Fibroblast of lung (primary cell): ENCODE measurements at places on chromosomes 1 and 21. TPM values are rescaled to one million over a fixed set of nuclear protein-coding genes. Genes with fewer than 3 reads are reported as not detected.

GRCh38 chr1:33131191-33131590 is 50.2 kb downstream of the AZIN2 start:
- DNase-seq, result no peak

GRCh38 chr21:44820851-44821250 is 3.0 kb upstream of the SUMO3 start:
- DNase-seq, result peak; percentile 25

GRCh38 chr1:151888972-151889570 is 20.2 kb downstream of the THEM4 start:
- no peak for DNase-seq

DNA sequence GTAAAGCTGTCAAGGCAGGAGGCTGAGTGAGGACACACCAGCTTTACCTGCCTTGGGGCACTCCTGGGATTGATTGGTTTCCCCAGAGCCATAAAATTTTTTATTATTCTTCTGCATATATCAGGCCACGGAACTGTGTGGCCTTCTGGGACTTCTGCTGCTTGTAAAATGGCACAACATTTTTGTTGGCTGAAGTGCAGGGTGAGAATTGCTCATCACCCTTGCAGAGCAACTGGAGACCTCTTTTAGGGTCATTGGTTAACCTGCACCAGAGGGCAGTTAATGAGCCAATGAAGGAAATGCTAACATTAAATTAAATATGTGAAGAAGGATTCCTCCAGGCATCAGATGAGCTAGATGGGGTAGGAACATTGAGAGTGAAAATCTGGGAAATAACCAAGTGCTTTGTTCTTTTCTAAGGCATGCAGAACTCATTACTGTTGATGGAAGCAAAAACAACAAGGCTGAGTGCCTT is 87.7 kb downstream of the LTN1 start:
- no peak for DNase-seq

Gene LPAR3
- total RNA-seq, result 3.3 and 7.6 TPM in 2 replicates

DNA sequence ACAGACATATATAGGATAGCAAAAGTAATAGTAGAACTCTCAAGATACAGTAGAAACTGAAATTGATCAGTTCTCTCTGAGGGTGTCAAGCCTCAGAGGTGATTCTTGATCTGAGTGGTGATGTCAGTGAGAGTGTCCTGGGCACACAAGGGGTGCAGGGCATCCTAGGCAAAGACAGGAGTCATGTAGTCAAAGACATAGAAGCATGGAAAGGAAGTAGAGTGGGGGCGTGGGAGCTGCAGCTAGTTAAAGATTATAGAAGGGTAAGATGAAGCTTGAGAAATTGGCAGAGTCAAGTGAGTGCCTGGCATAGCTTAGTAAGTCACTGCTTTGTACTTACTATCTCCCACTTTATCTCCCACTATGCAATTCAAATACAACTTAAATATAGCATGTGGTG is 22.8 kb downstream of the CDC7 start:
- no peak for DNase-seq

Gene LRRC38
- total RNA-seq, result not detected in 2 replicates

Gene SLC1A7
- total RNA-seq, result 0.26 and 0.33 TPM in 2 replicates

- DNase-seq, result no peak
Measured at GRCh38 chr1:169488157-169488556, 2.4 kb upstream of the SLC19A2 start.

DNA sequence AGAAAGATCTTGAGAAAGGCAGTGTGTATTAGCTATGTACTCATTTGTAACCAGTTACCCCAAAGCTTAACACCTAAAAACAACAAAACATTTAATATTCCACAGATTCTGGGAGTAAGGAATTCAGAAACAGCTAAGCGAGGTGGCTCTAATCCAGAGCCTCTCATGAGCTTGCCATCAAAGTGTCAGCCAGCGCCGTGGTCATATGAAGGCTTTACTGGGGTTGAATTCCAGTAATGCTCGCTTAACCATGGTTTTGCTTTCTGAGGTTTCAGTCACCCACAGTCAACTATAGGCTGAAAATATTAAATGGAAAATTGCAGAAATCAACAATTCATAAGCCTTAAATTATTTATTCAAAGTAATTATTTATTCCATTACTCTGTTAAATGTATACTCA is 101.8 kb downstream of the CLIC6 start:
- DNase-seq, result peak; percentile 30

- DNase-seq, result no peak
Measured at GRCh38 chr1:15305468-15305770, 58.4 kb downstream of the FHAD1 start.

GRCh38 chr1:2271841-2272655 is 43.9 kb downstream of the SKI start:
- no peak for DNase-seq

DNA sequence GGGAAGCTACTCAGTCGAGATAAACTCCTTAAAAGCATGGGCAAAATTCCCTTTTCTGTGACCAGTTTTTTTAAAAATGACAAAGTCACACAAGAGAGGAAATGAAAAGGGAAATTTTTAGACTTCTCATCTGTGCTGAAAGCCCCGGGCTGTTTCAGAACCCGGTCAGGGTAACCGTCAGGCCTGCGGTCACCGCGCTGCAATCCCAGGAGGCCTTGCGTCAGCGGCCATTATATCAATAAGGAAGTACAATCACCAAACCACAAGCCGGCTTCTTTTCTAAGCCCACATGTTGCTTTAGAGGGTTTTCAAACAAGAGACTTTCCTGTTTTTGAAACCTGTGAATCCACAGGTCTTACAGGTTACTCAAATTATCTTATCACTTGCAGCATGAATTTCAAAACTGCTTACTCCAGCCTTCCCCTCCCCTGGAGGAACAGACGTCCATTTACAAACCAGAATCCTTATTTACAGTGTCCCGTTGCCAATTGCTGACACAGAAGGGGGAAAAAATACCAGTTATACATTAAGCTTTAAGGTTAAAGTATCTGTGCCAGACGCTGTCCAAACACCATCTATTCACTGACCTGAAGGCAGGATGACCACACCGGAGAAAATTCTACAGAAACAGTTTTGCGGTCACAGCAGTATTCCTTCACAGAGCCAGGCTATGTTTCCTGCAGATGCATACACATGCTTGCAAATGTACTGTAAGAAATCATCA is 165.3 kb downstream of the TOMM20 start:
- peak; percentile 95 for DNase-seq

GRCh38 chr21:45078877-45079281 is 4.5 kb downstream of the ADARB1 start:
- DNase-seq, result peak; percentile 78

GRCh38 chr1:98707556-98707955 is 46.0 kb downstream of the SNX7 start:
- DNase-seq, result no peak

Gene NOTCH2
- total RNA-seq, result 129 and 204 TPM in 2 replicates

GRCh38 chr1:116259663-116260062 is 113.4 kb upstream of the ATP1A1 start:
- DNase-seq, result no peak

DNA sequence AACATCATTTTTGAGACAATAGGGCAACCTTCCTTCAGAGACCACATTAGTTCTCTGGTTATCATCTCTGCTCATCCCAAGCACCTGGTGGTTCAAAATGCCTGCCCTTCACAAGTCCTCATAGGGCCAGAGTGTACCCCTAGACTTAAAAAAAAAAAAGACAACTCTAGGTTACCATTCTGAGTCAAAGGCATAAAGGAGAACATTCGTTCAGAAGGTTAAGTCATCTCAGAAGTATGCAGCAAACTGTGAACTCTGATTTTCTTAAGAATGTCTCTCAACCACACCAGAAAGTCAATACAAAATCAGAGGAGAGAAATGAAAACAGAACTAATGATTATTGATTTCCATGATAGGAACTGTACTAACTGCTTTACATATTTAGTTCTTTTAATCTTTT is 9.2 kb upstream of the BEND5 start:
- DNase-seq, result no peak

DNA sequence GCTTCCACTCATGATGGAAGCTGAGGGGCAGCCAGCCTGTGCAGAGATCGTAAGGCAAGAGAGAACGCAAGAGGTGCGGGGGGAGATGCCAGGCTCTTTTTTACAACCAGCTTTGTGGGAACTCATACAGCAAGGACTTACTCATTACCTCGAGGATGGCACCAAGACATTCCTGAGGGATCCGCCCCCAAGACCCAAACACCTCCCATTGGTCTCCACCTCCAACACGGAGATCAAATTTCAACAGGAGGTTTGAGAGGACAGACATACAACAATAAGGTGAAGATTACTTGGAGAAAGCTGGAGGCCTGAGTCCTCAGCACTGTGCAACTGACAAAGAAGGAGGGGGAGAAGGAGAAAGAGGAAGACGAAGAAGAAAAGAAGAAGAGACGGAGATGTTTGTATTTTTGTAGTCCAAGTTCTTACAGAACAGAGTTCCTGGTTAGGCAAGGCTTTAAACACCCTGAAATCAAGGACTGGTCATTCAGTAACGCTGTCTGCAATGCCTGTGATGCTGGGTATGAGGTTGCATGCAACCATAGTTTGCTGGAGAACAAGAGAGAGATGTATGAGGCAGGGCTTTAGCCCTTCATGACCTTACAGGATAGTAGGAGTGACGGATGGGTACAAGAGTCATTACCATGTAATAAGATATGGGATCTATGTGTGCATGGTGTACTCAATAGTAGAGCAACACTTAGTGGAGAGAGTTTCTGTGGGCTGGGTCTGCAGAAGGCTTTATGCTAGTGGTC is 19.7 kb upstream of the GALNT2 start:
- peak; percentile 29 for DNase-seq

- DNase-seq, result no peak
Measured at GRCh38 chr1:196660272-196660671, 8.4 kb downstream of the CFH start.

Gene POU2F1
- 3.6 and 4.3 TPM in 2 replicates for total RNA-seq
